ENCODE measurements at places on chromosomes 7 and 10.

GRCh38 chr10:32949221-32949678 is 8.8 kb downstream of the ITGB1 start:
- DNase-seq = no peak

- DNase-seq = no peak
These were observed 71.6 kb downstream of the INPP5A start for GRCh38 chr10:132609211-132609610.

DNA sequence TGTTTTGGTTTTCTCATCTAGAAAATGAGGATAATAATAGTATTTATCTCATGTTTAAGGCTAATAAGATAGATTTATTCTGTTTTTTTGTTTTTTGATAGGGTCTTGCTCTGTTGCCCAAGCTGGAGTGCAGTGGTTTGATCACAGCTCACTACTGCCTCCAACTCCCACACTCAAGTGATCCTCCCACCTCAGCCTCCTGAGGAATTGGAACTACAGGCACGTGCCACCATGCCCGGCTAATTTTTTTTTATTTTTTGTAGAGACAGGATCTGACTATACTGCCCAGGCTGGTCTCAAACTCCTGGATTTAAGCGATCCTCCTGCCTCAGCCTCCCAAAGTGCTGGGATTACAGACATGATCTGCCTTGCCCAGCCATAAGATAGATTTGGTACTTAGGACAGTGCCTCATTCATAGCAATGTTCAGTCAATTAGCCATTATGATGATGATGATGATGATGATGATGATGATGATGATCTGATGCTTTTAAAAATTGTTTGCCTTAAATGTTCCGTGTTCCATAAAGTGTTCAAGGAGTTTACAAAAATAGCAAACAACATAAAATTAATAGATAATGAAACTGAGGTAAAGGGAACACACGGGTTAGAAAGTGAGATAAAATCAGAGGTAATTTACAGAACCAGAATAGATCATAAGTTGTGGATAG is 4.6 kb downstream of the WIPF3 start:
- DNase-seq = no peak

- no peak for DNase-seq
These were observed 64.9 kb downstream of the CREM start for GRCh38 chr10:35191523-35191922.

GRCh38 chr10:917999-918398 is 13.5 kb downstream of the LARP4B start:
- no peak for DNase-seq

- DNase-seq = no peak
These were observed 296.8 kb downstream of the EXOC4 start for GRCh38 chr7:133549633-133550032.

DNA sequence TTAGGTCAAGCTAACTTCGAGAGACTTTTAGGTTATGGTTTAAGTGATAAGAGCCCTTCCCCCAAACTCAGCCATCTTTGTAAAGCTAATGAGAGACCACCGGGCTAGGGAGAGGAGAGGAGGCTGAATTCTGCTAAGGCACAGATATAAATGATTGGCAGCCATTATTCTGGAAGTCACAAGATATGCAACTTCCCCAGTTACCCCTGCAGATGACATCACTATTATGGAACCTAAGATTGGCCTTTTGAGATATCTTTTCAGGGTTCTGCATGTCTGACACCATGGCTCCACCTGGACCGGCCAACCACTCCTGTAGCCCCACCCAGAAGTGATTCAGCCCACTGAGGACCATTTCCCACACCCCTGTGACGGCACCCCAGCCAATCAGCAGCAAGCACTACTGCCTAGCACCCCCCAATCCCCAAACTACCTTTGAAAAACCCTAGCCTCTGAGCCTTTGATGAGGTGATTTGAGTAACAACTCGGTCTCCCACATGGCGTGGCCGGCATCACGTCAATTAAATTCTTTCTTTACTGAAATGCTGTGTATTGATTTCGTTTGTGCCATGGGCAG is 14.4 kb downstream of the VIPR2 start:
- DNase-seq = no peak

DNA sequence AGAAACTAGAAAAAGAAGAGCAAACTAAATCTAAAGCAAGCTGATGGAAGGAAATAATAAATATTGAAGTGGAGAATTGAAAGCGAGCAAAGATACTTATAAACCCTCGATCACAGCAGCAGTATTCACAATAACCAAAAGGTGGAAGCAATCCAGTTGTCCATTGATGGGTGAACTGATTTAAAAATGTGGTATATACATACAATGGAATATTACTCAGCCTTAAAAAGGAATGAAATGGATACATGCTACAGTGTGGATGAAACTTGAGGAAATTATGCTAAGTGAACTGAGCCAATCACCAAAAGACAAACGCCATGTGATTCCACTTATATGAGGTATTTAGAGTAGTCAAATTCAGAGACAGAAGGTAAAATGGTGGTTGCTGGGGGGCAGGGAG is 17.5 kb downstream of the ZCCHC24 start:
- DNase-seq = no peak

DNA sequence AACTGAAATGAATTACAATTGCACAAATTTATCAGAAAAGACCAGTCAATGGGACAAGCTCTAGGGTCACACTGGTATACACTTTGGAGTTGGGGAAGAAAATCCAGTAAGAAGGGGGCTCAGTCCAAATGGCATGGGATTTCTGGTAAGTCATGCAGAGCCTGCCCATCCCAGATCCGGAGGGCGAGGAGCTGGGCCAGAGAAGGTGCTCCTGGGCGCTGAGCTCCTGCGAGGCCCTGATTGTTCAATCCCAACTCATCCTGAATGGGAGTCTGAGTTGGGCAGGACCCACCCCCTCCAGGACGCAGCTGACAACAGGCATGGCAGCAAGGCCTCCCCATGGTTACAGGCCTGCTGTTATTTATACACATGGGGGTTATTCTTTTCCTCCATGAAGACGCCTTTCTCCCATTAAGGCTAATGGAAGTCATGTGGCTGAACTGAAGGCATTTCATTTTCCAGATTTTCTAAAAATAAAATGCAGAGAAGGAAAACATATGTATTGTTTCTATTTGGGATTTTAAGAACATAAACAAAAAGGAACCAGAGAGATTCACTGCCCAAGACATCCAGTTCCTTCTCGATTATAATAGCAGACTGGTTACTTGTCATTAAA is 91.1 kb upstream of the ADAM12 start:
- no peak for DNase-seq

GRCh38 chr7:126483972-126484371 is 768.8 kb downstream of the GRM8 start:
- DNase-seq = no peak

DNA sequence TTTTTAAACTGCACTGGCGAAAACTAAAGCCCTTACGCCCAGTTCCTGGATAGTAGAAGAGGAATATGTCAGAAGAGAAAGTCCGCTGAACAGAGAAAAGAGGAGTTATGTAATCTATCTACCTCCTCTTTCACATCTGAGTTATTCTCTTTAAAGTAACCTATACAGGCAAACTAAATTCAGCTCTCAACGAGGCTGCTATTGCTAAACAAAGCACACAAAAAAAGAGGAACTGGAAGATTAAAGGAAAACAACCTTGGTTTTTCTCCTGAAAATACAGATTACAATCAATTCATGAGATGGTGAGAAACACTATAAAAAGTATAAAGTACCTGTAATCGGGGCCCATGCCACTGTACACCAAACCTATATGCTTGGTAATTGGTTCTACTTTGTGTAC is 5.8 kb downstream of the PSMA2 start:
- DNase-seq = peak; percentile 55
